ENCODE measurements at places on chromosomes 6 and 20. TPM values are rescaled to one million over a fixed set of nuclear protein-coding genes. Genes with fewer than 3 reads are reported as not detected.

Gene TPD52L1
- 10.9 TPM for polyA plus RNA-seq

Gene COL12A1
- 1,042 TPM for polyA plus RNA-seq

Gene C20orf202
- not detected for polyA plus RNA-seq

Gene TRIM31
- polyA plus RNA-seq = not detected

Gene SCUBE3
- 7.7 TPM for polyA plus RNA-seq

Gene SNAI1
- 3.5 TPM for polyA plus RNA-seq

Gene EYS
- not detected for polyA plus RNA-seq

Gene TMC2
- not detected for polyA plus RNA-seq

Gene TCF15
- not detected for polyA plus RNA-seq

Gene PPP1R16B
- not detected for polyA plus RNA-seq

Gene HAO1
- polyA plus RNA-seq = not detected

Gene CASS4
- polyA plus RNA-seq = 36.8 TPM

Gene BTN1A1
- polyA plus RNA-seq = not detected

Gene RNF182
- polyA plus RNA-seq = 11.9 TPM

Gene C6orf132
- 1.1 TPM for polyA plus RNA-seq

Gene TAAR1
- not detected for polyA plus RNA-seq

Gene ADAM33
- 16.3 TPM for polyA plus RNA-seq

Gene LAMA5
- 1.9 TPM for polyA plus RNA-seq

Gene TSPO2
- not detected for polyA plus RNA-seq

Gene HSPA1B
- 31.9 TPM for polyA plus RNA-seq

Gene CRISP2
- not detected for polyA plus RNA-seq

Gene ESR1
- polyA plus RNA-seq = 0.02 TPM

Gene SLC12A5
- 0.55 TPM for polyA plus RNA-seq

Gene SPACA1
- polyA plus RNA-seq = not detected

Gene HLA-DQB1
- polyA plus RNA-seq = not detected

Gene ECT2L
- not detected for polyA plus RNA-seq

Gene POM121L2
- not detected for polyA plus RNA-seq

Gene COL19A1
- 0.09 TPM for polyA plus RNA-seq

Gene TP53TG5
- not detected for polyA plus RNA-seq

Gene NKAPL
- 0.52 TPM for polyA plus RNA-seq

Gene FOXF2
- 17.3 TPM for polyA plus RNA-seq

Gene RIPOR3
- 11.5 TPM for polyA plus RNA-seq

Gene RAMACL
- 0.87 TPM for polyA plus RNA-seq

Gene PGC
- polyA plus RNA-seq = not detected

Gene LY6G6C
- not detected for polyA plus RNA-seq

Gene SAPCD1
- polyA plus RNA-seq = 0.88 TPM

Gene THBD
- polyA plus RNA-seq = 0.10 TPM

Gene POPDC3
- 29.1 TPM for polyA plus RNA-seq

Gene NFKBIL1
- polyA plus RNA-seq = 5.4 TPM

Gene TPBG
- 93.2 TPM for polyA plus RNA-seq

Gene C4B
- 7.8 TPM for polyA plus RNA-seq

Gene RIMS1
- 0.91 TPM for polyA plus RNA-seq

Gene GABRR1
- not detected for polyA plus RNA-seq

Gene ELOVL2
- polyA plus RNA-seq = 2.9 TPM

Gene SEL1L2
- polyA plus RNA-seq = not detected

Gene C20orf204
- polyA plus RNA-seq = 0.01 TPM

Gene BMP6
- polyA plus RNA-seq = 0.69 TPM

Gene SLC26A8
- polyA plus RNA-seq = not detected

Gene EGFL8
- polyA plus RNA-seq = 2.8 TPM

Data from AG04450 (cell line).